ENCODE measurements at places on chromosomes 1 and 21.

- no peak for DNase-seq
Measured at GRCh38 chr1:6094801-6095505, 49.3 kb downstream of the KCNAB2 start.

DNA sequence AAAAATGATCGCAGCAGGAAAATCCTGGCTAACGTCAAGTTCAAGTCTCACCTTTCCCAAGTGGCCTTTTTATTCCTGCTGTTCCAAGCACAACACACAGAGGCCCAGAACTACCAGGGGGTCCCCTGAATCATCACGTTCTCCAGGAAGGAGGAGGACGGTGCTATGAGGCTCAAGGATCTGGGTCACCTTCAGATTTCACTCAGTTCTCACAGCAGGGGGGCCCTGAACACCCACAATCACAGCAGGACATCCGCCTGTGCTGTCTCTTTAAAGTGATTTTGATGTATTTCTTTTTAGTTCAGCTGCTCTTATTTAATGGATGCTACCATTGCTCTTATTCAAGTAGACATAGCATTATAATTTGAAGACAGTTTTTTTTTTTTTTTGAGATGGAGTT is 173.4 kb downstream of the HUNK start:
- no peak for DNase-seq

- peak; percentile 20 for DNase-seq
Measured at GRCh38 chr1:159055181-159055641, 21.4 kb downstream of the AIM2 start.

- no peak for DNase-seq
Measured at GRCh38 chr1:116962987-116963639, 38.4 kb upstream of the CD101 start.

- no peak for DNase-seq
Measured at GRCh38 chr1:1331068-1331965, at the start of gene TAS1R3. TAS1R3 (plus strand) TSS chr1:1331280; CDS start chr1:1331346, 66 bp downstream.

GRCh38 chr1:59669752-59670312 is 144.9 kb upstream of the HOOK1 start:
- DNase-seq, result peak; percentile 77

- no peak for DNase-seq
Measured at GRCh38 chr21:40797891-40798290, 49.1 kb downstream of the DSCAM start.

GRCh38 chr1:18486195-18486594 is 5.5 kb downstream of the KLHDC7A start:
- no peak for DNase-seq

- DNase-seq, result no peak
Measured at GRCh38 chr1:218779341-218780100, 394.2 kb upstream of the LYPLAL1 start.

DNA sequence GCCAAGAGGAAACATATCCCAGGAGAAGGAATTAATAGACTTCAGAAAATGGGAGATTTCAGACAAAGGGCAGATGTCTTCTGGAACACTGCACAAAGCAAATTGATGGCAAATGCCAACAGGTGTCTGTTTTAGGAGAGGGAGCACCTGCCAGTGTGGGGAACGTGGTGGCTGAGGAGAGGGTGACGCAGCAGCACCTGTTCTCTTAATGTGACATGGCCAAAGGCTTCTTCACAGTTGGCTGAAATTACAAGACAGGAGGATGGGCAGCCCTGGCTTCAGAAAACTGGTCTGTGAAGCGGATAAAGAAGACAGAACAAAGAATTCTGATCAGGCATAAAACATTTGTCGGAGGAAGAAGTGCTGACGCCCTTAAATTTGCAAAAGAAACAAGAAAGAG is 178.7 kb upstream of the RUNX1 start:
- DNase-seq, result no peak

DNA sequence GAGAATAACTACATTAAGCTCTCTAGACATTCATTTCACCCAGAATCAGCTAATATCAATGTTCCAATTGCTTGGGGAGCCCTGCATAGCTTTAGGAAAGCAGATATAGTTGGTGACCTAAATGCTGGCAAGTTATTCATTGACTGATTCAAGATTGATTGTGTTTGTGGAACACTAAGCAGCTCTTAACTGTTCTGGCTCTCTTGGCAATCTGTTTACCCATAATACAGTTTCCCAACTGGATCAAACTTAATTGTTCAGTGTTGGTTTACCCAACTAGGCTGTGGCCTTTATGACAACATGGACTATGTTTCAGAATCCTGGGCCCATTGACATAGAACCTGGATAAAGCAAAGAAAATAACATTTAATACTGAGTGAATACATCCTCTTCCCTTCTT is 83.7 kb downstream of the NRDC start:
- no peak for DNase-seq

GRCh38 chr1:7384679-7385078 is 386.4 kb upstream of the VAMP3 start:
- DNase-seq, result no peak

GRCh38 chr1:65114322-65114721 is 33.7 kb upstream of the AK4 start:
- peak; percentile 43 for DNase-seq

DNA sequence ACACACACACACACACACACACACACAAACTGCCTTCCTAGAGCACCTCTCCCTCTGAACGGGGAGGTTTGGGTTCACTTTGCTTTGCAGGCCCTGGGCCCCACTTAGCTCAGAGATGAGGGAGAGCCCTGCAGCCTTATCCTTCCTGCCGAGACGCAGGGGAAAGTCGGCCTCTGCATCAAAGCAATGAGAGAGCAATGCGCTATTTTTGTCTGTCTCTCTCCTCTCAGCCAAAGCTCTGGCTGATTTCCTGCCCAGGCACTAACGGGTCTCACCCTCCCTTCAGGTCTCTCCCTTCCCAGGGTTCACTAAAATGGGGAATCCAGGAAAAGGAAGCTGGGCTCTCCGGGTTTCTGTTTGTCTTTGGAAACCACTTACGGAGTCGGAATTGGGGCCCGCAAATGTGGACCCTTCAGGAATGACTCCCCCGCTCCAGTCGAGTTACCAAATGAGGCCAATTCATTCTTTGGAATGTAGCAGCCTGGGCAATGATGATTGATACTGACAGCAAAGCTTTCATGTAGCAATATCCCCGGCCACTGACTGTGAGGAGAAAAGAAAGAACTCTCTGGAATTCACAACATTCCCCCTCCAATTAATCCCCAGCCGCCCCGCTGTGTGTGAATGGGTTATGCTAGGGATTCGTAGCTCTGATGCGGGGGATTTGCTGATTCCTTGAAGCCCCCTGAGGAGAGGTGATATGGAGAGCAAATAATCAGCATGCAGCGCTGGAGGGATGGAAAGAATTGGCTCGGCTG is 61.5 kb upstream of the WLS start:
- peak; percentile 36 for DNase-seq

DNA sequence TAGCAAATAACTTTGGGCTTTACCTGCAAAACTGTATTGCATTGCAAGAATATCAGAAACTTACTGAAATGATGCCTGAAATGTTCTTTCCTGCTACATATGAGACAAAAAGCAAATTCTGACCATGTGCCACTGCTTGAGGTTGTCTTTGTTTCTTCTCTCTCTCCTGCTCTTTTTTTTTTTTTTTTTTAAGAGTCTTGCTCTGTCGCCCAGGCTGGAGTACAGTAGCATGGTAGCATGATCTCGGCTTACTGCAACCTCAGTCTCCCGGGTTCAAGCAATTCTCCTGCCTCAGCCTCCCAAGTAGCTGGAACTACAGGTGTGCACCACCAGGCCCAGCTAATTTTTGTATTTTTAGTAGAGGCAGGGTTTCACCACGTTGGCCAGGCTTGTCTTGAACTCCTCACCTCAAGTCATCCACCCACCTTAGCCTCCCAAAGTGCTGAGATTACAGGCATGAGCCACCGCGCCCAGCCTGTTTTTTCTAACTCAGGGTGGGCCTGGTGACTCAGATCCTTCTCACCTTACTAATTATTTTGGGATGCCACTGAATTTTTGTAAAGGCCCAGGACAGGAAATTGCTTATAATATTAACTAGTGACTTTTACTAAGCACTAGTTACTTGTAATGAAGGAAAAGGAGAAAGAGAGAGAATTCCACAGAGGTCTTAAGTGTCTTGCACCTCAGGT is 35.9 kb downstream of the DNASE2B start:
- DNase-seq, result no peak

GRCh38 chr1:232872738-232873137 is 67.5 kb downstream of the MAP10 start:
- DNase-seq, result no peak

DNA sequence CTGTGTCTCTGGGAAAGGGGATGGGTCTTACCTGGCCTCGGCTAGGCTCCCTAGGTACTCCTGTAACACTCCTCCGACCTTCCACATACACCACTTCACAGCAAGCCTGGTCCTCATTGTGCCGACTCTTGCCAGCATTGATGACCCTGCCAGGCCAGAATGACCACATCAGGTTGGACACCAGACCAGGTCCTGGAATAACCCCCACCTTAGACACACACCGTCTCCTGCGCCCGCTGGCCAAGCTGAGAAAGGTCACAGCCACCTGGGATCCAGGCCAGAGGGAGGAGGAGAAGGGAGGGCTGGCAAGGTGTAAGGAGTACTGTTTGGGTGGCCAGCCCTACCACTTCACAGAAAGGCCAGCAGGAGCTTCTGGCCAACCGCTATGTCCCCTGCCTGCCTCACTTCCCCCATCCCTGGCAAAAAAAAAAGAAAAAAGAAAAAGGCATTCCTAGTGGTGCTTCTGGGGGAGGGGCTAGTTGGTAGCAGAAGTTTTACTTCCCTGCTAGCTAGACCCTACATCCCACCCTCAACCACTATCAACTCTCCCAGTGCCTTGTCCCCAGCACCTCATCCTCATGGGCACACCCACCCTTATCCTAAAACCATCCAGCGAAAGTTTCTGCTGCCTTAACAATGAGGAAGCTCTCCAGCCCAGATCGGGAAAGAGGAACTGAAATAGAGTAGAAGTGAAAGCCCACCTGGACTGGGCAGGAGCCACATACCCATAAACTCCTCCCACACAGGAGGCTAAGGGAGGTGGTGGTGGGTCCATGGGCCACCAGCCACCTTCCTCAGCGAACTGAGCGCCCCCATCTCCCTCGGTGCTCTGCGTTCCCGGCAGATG is 1.4 kb downstream of the PPM1J start:
- no peak for DNase-seq

DNA sequence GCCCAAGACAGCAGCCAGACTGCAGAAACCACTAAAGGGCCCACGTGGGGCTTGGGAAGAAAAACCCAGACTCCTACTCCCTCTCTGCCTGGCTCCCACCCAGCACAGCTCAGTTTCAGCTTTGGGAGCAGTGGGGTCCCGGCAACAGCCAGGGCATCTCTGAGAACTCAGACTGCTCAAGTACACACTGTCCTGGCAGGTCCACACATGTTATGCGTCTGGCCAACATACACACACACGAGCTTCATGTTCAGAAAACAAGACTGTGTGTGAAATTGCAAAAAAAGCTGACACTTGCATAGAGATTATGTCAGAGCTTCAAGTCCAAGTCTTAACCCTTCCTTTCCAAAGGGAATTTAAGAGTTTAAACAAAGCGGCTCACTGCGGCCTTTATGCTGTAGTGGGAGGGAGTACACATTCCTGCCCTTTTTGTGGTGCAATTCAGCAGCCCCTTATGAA is 136.6 kb upstream of the CD34 start:
- DNase-seq, result peak; percentile 63
